ENCODE measurements at places on chromosomes 7 and 10.

GRCh38 chr7:29596593-29597178, 33.1 kb downstream of the PRR15 start:
- no peak for DNase-seq

GRCh38 chr7:11726794-11727155, 105.2 kb downstream of the THSD7A start:
- DNase-seq: peak; percentile 1

DNA sequence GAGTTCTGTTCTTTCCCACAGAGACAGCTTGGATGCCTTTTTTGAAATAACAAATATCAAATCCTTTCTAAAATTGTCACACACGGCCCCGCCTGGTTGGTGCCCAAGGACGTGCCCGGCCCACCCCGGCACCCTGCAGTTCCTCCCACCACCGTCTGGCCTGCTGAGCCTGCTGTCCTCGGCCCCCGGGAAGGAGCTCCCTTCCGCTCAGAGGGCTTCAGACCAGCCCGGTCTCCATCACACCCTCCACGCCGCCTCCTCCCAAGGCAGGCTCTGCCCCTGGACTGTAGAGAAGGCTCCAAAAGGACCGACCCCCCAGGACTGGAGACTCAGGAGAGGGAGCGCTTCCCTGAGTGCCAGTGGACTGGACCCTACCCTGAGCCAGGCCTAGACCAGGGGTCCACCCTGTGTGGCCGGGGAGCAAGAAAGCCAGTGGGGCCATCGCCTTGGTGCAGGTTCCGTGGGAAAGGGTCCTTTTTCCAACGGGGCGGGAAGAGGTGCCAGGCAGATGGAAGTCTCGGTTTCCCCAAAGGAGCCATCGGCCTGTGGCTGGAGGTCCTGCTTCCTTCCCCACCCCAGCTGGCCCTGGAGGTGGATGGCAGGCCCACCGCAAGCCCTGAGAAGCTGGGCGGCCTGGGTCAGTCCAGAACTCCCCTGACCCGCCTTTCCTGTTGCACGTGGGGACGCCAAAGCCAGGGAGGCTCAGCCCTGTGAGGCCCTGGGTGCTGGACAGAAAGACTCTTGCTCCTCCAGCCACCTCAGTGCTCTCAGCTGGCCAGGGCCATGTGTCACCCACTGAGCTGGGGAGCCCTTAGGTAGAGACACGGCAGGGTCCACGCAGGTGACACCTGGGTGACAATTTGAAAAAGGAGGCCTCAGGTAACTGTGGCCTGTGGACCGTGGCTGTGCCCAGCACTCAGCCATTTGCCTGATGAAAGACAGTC, 69.8 kb downstream of the PWWP2B start:
- no peak for DNase-seq

DNA sequence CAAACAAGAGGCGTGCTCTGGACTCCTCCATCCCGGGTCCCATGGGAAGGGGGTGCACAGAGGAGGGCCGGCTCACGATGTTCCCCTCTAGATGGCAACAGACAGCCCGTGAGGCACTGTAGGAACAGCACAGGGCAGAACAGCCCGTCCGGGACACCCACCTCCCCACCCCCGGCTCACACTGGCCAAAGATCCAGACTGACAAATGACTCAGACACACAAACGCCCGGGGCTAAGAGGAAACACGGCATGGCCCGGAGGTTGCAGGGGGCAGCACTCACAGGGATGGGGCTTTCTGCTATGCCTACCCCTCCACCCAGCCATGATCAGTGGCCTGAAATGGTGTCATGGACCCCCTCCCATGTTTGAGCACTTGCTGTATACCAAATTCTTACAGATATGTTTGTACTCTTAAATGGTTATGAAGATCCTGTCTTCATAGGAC, 4.9 kb upstream of the ELN start:
- peak; percentile 51 for DNase-seq

DNA sequence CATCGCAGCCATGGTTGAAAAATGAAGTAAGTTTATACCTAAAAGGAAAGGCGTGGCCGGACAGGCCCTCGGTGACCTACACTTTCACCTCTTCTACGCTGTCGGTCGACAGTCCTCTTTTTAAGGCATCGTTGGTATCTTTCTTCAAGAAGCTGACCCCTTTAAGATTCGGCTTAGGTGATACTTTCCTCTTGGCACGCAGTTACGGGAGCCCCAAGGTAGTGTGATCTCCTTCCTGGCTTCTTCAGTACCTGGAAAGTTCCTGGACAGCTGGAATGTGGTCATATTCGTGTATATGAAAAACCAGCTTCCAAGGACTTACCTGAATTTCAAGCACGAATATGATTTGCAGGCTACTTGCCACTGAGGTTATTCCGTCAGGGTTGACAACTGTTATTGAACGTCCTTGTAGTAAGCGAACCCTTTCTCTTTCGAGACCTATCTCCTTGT, 885 bp upstream of the SYPL1 start:
- DNase-seq: no peak

GRCh38 chr7:2258661-2259365, 16.8 kb downstream of the NUDT1 start:
- no peak for DNase-seq

DNA sequence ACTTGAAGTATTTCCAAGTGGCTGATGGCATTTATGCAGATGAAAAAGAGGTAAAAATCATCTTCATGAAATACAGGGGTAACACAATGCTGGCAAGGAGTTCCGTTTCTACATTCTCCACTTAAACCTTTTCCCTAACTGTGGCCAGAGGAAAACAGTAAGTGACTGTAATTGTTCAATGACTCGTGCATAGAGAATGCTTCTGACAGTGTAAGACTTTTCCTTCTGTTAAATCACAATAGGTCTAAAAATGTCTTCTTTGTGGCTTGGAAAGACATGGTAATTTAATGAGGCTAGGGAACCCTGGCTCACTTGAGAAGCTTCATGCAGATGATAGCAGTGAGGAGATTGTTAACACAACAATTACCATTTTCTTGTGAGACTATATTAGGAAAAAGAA, 50.3 kb upstream of the RSU1 start:
- DNase-seq: peak; percentile 12

DNA sequence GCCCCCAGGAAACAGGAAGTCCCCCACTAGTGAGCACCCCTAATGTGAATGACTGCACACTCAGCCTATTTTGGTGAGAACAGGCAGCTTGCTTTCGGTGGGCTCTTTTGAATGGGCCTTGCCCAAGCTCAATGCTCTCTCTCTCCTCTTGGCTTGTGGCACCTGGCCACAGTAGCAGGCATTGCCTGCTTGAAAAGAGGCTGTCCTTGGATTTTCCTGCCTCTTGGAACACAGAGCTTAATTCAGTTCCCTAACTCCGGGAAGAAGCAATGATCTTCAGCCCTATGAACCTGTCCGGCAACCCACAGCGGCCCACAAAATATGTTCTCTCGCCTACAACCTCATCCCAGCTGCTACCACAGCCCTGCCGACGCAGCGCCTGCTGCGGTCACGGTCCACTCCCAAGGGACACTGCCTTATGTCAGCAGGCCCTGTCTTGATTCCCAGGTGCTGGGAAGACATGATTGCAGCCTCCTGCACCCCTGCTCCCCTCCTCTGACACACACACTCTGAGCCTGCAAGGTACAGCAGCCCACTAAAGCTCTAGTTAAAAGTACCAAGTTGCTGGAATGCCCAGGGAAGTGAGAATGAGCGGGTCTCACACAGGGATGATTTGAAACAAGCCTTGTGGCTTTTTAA, 715.5 kb upstream of the GALNT17 start:
- no peak for DNase-seq

DNA sequence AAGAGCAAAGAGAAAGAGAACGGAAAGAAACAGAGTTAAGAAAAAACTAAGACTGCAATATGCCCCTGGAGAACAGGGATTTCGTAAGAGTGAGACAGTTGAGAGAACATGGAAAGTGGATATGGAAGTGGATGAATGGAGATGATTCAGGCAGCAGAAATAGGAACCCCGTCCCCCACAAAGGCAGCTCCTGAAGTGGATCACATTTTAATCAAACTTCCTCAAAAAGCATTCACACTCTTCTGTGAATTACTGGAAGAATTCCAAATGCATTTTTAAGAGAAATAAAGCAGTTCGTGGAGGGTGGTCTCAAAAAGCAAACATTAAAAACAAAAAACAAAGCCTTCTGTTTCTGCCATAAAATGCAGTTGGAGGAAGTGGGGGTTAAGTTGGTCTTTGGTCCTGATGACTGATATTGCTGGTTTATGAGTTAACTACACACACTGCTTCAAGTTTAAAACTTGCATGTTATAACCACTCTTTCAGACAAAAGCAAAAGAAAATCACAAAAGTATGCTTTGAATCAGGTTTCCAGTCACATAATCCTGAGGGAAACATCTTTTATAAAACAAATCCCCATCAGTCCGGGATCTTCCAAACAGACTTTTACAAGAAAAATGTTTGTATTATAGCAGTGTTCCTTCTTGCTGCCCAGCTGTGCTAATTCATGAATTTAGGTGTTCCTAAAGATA, 214.3 kb downstream of the FANK1 start:
- no peak for DNase-seq

DNA sequence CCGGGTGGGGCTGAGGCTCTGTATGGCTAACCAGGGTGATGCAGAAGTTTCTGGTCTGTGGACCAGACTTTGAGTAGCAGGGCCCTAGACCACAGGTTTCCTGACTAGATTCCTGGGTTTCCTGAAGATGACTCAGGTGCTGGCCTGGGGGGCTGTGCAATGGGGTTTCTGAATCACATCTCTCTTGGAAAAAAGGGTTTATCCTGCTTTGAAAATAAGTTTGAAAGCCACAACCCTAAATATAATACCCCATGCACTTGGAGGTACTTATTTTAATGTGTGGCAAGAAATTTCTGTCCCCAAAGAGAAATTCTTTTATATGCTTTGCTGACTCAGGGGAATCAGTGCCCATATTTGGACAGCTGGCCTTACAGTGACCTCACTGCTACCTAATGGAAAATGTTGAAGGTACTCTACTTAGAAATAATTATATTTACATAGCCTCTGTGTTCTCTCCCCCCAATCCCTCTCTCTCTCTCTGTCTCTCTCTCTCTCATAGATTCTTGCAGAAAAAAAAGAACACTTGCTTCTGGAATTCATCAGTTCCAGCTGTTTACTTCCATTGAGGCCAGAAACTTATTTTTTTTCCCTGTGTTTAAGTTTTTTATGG, 184.4 kb upstream of the LYZL2 start:
- peak; percentile 80 for DNase-seq

DNA sequence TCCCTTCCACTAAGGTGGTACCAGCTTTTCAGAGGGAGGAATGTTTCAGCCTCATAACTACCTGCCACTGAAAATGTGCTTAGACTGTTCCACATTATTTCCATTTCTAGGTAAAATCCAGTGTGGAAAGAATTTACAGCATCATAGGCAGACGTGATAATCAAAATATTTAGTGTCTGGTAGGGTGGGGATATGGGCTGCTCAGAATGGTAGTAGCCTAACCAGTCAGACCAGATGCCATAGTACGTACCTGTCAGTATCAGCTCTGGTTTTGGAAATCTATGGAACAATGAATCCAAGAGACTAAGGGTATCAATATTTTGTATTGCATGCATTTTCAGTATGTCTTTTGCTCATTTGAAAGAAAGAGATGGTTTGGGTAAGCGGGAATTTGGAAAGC, 76.8 kb upstream of the APBB1IP start:
- no peak for DNase-seq

- no peak for DNase-seq
Observed at GRCh38 chr10:23571884-23572283, 133.0 kb downstream of the OTUD1 start.

DNA sequence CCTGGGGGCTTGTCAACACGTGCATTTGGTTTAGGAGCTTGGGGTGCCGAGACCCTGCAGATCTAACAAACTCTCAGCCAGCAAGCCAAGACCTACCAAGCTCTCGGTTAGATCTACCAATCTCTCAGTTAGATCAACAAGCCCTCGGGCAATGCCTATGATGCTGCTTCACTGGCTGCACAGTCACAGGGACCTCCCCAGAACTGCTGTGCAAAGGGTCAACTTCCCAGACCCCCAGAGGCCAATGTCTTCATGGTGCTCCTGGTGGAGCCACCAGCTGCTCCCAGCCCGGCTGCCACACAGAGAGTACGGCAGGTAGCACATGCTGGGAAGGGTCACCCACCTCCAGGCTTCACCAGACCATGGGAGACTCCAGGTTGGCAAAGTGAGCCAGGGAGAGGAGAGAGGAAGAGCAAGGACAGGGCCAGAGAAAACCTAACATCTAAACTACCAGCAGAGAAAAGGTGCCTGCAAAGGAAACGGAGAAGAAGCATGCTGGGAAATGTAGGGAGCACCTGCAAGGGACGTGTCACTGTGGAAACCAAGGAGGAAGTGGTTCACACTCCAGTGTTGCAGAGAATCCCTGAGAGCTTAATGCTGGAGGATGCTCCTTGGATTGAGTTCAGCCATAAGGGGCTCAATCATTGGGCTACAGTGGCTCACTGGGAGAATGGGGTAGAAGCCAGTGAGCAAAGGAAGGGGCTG, 51.5 kb upstream of the GDF10 start:
- no peak for DNase-seq

- DNase-seq: no peak
Observed at GRCh38 chr10:120473593-120473992, 16.6 kb downstream of the PLPP4 start.

DNA sequence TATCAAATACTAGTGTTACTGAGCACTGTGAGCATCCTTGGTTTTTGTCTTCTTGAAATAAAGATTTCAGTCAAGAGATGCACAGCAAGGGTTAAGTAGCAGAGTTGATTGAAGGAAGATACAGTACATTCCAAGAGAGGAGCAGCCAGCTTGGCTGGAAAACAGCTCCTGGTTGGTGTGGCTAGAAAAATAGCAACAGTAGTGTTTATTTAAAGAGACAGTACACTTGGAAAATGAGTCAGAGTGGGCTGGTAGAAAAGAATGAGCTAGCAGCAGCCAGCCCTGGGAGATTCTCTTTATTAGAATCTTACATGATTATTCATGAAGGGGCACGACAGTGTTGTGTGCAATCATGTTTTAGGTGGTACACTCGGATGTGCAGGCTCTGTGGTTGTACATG, 1016.4 kb upstream of the SORCS1 start:
- DNase-seq: no peak

DNA sequence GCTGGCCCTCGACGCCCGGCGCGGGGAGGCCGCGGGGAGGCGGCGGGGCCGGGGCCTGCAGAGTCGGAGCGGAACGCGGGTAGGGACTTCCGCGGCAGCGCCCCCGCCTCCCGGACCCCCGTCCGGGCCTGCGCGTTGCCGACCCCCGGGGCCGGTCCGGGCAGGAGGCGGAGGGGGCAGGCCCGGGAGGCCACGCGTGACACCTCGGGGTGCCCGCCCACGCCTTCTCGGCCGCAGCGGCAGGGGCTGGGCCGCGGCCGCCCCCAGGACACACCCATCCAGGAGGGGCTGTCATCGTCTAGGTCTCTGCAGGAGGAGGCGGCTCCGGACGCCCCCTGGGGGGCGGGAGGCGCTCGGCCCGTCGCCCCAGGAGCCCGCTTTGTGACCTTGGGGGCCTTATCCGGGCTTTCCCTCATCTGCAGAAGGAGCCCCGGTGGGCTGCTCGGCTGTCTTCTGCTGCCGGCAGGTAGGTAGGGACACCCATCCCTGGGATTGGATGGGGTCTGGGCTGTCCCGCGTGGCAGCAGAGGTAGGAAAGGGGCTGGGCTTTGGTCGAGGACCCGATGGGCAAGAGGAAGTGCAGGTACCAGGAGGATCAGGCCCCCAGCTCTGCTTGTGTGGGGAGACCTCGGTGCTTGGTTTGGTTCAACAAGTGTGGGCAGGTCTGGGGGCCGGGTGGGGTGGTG, 569 bp downstream of the ZNF316 start:
- no peak for DNase-seq

- peak; percentile 47 for DNase-seq
Observed at GRCh38 chr7:46291050-46291438, 370.0 kb upstream of the IGFBP3 start.

Data from brain microvascular endothelial cell (primary cell).